ENCODE measurements at places on chromosomes 1 and 21.

DNA sequence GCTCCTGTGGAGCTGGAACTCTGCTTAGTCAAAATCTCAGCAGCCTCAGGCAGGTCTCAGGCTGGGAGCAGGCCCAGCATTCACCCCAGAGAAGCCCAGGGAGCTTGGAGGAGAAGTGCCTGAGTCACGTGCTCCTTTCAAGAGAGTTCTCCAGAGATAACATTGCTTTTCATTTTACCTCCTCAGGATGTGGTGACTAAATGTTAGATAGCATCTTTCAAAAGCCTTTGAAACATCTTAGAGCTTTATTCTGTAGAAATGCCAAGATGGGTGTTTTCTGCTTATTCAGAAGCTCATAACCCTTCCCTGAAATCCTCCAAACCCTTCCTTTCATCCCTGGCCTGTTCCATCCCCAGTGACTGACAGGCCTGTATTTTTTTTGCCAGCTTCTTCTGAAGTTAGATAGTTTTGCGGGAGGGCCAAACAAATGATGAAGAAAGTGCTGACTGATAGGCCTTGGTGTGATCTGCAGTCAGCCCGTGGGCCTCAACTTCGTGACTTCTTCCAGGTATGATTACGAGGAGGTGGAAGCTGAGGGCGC, 58.0 kb downstream of the PGM1 start:
- no peak for DNase-seq

DNA sequence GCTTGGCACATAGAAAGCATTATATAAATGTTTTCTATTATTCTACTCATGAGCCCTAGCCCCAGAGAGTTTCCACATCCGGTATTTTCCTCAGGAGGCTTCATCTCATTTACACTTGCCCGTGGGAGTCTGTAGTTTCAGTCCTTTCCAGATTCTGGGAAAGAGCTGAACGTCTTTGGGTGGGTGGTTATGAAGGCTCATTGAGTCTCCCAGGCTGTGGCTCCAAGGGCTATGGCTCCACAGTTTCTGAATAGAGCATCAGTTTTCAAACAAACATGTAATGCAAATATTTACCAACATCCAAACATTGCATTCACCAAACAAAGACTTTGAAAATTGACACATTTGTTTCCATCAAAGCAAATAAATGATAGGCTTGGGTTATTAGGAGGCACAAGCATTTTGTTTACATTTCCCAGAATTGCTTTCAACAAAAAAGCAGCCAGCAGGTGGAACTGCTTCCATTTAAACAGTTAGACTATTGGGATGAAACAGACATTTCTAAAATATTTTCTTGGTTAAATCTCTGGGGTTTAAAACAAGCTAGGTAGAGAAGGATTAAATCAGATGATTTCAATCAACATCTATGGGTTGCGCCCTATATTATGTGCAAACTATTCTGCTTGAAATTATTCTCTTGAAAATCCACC, 1.3 kb upstream of the LEMD1 start:
- DNase-seq: no peak

GRCh38 chr1:19206947-19207346, 3.1 kb downstream of the UBR4 start:
- DNase-seq: no peak

GRCh38 chr1:205961405-205961804, 18.1 kb upstream of the SLC26A9 start:
- no peak for DNase-seq

GRCh38 chr1:21232044-21232443, 55.3 kb upstream of the EIF4G3 start:
- DNase-seq: peak; percentile 32

DNA sequence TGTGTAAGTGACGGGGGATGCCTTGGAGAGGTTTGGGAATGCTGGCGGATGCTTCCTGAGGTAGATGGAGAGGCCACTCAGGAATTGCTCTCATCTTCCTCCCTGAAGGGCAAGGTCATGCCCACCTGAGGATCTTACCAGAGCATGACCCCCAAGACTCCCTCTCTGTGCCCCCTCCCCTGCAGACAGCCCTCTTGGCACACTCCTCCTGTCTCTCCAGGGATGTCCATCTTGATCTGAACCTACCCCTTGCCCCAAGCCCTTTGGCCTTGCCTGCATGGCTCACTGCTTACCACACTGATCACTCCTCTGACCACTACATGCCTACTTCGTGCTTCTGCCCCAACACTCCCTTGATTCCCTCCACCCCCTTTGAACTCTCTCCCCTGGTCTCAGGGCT, 17.9 kb upstream of the MPL start:
- DNase-seq: no peak

GRCh38 chr21:42124826-42125570, 53.9 kb downstream of the UMODL1 start:
- DNase-seq: no peak

- DNase-seq: no peak
These were observed 981 bp upstream of the KIAA1614 start for GRCh38 chr1:180911640-180912191.

GRCh38 chr1:24846671-24847070, 83.4 kb downstream of the RUNX3 start:
- no peak for DNase-seq

DNA sequence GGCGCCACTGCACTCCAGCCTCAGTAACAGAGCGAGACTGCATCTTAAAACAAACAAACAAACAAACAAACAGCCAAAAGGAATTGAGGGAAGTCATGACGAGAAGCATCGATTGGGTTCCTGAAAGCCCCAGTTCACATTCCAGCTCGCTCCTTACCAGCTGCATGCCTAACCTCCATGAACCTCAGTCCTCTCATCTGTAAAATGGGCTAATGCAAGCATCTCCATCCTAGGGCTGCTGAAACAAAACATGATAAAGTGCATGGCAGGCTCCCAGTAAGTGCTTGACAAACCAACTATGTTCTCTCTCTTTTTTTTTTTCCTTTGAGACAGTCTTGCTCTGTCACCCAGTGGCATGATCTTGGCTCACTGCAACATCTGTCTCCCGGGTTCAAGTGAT, 79.7 kb upstream of the DISP3 start:
- DNase-seq: no peak

GRCh38 chr1:40668769-40669525, 3.5 kb upstream of the RIMS3 start:
- peak; percentile 81 for DNase-seq

- DNase-seq: no peak
These were observed 15.6 kb downstream of the S100A7A start for GRCh38 chr1:153431928-153432327.

DNA sequence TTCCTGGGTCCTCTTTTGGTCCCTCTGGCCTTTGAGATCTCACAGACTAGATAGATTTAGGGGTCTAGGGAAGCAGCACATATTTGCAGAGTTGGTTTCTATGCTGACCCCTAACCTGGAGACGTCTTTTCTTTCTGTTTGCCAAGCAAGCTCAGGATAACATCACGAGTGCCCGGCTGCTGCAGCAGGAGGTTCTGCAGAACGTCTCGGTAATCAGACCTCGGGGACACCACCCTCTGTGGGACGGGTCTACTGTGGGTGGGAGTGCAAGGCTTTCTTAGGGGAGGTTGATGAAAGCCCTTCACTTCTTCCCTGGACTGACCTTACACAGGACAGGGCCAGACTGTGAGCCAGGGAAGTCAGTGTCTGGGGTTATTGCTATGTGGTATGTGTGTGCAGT, 2.9 kb downstream of the IL24 start:
- DNase-seq: no peak

- no peak for DNase-seq
These were observed 68.3 kb upstream of the GCLM start for GRCh38 chr1:93977598-93977945.

- DNase-seq: no peak
These were observed 90.3 kb upstream of the DUSP10 start for GRCh38 chr1:221832151-221832550.

DNA sequence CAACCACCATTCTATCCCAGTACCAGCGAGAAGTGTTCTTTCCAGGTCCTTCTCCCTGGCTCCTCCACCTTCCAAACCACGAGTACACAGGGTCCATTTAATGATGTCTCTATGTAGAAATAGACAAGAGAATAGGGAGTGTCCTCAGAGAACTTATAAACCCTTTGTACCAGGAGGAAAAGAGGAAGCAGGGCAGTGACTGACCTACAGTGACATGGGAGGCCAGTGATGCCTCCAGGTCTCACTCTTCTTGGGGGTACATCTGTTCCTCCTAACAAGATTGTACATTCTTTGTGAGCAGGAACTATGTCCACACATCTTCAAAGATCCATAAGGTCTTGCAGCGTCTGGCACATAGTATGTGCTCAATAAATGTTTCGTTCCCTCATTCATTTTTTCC, 18.7 kb upstream of the FMOD start:
- DNase-seq: no peak

GRCh38 chr1:230401763-230402294, 24.3 kb downstream of the PGBD5 start:
- DNase-seq: no peak

- no peak for DNase-seq
These were observed 26.8 kb upstream of the GUCA2A start for GRCh38 chr1:42191319-42191718.

DNA sequence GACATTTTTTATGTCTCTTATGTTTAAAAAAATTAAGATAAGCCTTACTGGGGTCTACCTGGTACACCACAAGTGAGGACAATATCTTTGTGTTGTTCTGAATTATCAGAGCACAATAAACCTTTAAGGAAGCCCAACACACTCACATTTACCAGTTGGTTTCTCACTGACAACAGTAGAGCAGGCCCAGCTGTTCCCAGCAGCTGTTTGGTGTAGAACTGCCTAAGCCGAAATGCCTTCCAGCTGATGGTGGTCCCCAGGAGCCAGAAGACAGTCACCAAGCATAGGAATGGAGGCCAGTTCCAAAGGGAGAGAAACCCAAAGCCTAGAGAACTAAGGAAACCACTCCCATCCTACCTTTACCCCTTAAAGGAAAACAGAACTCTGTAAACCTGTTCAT, 428.6 kb upstream of the CAMK1G start:
- DNase-seq: no peak

DNA sequence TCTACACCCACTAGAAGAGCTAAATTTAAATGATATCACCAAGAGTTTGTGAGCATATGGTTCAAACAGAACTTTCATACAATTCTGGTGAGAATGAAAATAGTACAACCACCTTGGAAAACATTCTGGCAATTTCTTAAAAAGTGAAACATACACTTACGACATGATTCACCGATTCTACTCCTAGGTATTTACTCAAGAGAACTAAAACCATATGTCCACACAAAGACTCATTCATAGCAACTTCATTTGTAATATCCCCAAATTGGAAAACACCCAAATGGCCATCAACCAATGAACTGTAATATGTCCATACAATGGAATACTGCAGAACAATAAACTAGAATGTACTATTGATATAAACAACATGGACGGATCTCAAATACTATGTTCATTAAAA, 51.2 kb upstream of the ADAM30 start:
- no peak for DNase-seq

GRCh38 chr1:40998668-40999067, 19.2 kb downstream of the CTPS1 start:
- DNase-seq: no peak

- DNase-seq: peak; percentile 35
These were observed 38.2 kb downstream of the ARID1A start for GRCh38 chr1:26733982-26734381.

- DNase-seq: no peak
These were observed 59.5 kb downstream of the PIK3R3 start for GRCh38 chr1:46072975-46073374.

DNA sequence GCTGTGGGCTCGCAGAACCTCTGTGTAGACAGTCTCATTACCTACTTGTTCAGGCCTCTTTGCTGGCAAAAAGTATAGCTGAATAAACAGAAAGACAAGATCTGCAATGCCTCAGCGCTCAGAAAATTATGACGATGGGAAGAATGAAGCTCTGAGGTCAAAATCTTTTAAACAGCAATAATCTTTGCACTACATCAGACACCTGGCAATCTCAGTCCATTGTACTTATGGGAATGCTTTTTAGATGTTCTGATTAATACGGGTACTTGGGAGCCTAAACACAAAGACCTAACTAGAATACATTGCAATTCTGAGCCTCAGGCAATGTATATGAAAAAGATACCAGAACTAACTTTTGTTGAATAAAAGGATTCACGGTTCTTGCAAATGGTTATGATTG, 410.7 kb downstream of the SMYD3 start:
- no peak for DNase-seq

- no peak for DNase-seq
These were observed 37.4 kb downstream of the PTPRC start for GRCh38 chr1:198676253-198676652.

DNA sequence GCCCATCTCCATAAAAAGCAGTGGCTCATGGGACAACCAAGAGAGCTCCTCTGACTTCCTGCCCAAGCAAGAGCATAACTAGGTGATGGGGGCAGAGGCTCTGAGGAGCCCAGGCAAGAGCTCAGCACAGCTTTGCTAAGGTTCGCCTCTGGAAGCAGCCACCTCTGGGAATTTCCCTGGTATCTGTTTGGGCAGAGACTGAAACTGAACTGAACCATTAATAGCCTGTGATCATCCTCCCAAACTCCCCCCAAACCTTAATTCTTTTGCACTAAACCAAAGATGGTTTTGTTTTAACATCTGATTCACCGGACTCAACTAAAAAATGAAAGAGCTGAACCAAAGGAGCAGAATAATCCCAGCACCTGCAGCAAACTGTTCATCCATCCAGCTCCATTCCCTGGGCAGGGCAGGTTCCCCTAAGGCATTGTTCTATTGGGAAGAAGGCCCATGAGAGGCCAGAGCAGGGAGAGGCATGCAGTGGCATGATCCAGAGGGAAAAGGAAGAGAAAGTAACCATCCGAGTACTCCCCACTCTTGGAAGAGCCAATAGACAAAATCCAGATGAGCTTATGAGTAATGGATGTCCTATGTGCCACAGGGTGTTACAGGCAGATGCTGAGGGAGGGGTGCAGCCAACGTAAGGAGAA, 77.8 kb upstream of the KAZN start:
- DNase-seq: no peak

- DNase-seq: no peak
These were observed 17.4 kb downstream of the TIAM1 start for GRCh38 chr21:31326522-31327242.

GRCh38 chr21:35170244-35170643, 121.1 kb upstream of the RUNX1 start:
- DNase-seq: no peak

DNA sequence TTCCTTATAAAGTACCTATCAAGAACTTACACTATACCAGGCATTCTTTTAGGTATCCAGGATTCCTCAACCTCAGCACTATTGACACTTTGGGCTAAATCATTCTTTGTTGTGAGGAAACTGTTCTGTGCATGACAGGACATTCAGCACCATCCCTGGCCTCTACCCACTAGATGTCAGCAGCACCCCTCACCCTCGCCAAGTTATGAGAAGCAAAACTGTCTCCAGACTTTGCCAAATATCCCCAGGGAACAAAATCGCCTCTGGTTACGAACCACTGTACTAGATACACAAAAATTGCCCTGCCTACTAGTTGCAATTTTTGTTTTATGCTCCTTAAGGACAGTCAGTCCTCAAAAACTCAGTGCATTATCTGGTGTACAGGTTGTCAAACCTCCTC, 35.7 kb downstream of the PALMD start:
- no peak for DNase-seq

DNA sequence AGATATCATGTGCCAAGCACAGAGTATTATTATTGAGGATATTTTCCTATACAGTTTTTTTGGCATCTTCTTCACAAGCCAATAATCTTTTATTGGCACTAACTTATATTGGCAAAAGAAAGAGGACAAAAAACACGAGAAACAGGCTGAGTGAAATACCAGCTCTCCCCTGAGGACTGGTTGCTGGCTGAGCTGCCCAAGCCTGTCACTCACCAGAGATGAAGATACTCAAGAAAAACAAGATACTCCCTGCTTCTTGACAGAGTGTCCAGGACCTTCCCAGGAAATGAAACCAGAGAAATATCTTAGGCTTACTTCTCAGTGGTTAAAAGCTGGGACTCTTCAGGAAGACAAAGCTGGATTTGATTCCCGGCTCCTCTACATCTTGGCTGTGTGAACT, 35.9 kb upstream of the ATP1B1 start:
- no peak for DNase-seq

All from T-helper 1 cell (primary cell).